AG09319 (cell line): ENCODE measurements at places on chromosomes 6 and 20.

GRCh38 chr6:151900256-151900655 is 92.8 kb downstream of the ESR1 start:
- no peak for DNase-seq

DNA sequence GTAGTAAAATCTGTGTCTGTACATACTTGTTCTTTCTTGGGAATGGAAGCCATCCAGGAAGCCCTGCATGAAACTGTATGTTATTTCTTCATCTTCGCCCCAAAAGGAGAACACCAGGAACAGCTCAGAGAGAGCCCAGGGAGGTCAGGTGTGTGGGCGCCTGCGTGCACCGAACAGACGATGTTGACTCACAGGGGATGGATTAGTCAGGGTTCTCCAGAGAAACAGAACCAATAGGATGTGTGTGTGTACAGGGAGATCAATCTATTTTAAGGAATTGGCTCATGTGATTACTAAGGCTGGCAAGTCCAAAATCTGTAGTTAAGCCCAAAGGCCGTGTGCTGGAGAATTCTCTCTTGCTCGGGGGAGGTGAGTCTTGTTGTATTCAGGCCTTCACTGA is 45.7 kb downstream of the RNASET2 start:
- no peak for DNase-seq

GRCh38 chr6:45422503-45423110 is 44.9 kb upstream of the SUPT3H start:
- DNase-seq, result no peak

GRCh38 chr6:37483917-37484785 is 15.5 kb downstream of the CCDC167 start:
- DNase-seq, result no peak

GRCh38 chr6:111789598-111789997 is 83.7 kb downstream of the FYN start:
- no peak for DNase-seq

GRCh38 chr6:104729433-104729832 is 130.3 kb downstream of the HACE1 start:
- no peak for DNase-seq

- no peak for DNase-seq
These were observed 1.1 kb upstream of the STX7 start for GRCh38 chr6:132513831-132514545.

DNA sequence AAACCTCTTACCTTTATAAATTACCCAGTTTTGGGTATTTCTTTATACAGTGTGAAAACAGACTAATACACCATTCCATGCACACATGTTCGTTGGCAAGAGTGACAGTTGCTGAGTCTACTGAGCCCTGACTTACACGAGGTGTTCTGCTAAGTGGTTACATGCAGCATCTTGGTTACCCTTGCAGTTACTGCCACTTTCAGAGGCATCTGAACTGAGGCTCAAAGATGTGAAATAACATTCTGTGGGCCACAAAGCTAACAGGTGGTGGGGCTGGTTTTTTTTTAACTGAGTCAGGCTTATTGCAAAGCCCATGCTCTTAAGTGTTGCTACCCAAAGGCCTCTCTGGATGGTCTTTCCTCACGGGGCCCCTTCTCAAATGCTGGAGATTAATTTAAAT is 54.4 kb upstream of the GTSF1L start:
- DNase-seq, result no peak

- no peak for DNase-seq
These were observed 11.9 kb downstream of the FAM184A start for GRCh38 chr6:119066517-119066916.

DNA sequence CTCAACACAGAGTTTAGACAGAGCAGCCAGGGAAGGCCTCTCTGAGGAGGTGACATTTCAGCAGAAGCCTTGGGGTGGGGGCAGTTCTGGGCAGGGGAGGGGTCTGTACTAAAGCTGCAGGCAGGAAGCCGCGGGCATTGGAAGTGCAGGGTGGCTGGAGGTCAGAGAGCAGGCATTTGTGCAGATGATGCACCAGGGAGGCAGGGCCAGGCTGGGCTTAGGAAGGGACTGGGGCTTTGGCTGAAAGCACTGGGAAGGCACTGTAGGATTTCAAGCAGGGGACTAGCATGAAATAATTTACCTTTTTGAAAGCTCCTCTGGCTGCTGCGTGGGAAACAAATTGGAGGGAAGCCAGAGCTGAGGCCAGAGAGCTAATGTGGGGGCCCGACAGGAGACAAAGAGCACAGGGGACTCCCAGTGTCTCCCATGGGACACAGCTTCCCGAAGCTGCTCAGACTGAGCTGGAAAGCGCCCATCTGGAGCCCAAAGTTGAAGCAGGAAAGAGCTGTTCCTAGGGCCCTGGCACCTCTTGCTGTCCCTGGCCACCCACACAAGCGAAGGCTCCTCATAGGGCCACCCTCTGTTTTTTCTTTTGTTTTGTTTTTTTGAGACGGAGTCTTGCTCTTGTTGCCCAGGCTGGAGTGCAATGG is 19.3 kb downstream of the ADA start:
- no peak for DNase-seq

GRCh38 chr20:24733416-24733815 is 215.7 kb upstream of the CST7 start:
- no peak for DNase-seq
